Activated naive CD4-positive, alpha-beta T cell (primary cell): ENCODE measurements at places on chromosomes 1 and 21.

GRCh38 chr1:53462193-53462592 lies 3.0 kb downstream of the DMRTB1 start:
- no peak for DNase-seq

- no peak for DNase-seq
These were observed 161.0 kb downstream of the DHRS3 start for GRCh38 chr1:12456979-12457378.

DNA sequence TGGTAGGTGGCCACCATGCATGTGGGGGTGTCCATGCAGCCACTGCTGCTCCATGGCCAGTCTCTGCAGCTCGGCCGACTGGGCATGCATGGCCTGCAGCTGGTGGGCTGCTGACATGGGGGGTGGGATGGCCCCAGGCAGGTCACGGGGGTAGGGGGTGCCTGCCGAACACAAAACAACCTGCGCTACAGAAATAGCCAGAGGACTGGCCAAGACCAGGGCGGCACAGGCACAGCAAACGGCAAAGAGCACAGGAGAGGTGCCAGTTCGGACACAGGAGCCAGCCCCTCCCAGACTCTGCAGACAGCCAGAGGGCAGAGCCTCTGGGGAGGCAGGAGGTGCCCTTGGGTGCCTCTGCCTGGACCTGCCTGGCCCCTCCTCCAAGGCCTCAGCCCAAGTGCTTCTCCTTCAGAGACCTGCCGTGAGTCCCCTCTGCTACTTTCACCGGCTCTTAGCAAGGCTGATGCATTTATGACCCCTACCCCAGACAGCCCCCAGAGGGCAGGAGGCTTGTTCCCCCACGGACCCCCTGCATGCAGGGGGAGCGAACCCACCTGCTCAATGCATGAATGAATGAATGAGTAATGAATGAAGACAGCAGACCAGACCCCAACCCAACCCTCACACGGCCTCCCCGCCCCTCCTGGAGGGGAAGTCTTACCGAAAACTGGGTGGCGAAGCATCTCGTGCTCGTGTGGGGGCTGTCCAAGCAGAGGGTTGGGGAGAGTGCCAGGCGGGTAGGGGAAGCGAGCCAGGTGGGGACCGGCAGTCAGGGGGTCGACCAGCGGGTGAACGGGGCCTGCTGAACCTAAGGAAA lies 37.7 kb downstream of the SLC45A1 start:
- DNase-seq = no peak

DNA sequence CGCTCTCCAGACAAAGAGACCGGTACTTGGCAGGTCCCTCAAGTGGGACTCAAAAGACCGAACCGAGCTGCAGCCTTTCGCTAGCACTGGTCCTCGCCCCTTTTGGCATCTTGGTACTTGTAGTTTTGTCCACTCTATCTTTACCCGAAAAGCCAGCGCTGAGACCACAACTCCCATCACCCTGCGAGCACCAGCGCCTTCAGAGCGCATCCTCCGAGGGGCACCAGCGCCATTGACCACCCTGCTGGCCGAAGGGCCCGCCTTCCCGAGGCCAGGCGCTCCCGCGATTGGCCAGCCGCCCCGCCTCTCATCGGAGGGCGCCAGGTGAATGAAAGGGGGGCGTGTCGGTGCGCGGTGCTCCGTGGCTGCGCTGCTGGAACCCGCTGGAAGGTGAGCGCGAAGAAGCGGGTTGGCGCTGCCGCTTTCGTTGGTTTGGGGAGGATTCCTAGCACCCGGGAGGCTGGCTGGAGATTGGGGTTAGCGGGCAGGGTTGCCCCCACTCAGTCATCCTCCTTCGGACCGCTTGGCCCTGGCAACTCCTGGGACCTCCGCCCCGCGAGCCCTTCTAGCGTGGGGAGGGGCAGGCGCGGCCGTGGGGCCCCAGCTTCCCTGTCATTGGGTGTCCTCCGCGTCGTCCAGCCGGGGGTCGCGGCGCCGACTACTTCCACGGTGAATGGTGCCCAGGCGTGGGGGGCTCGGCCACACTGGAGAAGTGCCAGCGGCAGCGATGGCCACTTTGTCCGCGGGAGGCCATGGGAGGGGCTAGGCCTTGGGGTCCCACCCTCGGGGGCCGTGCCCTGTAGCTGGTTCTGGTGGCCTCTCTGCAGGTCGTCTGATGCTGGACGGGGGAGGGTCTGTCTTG lies at the start of gene ZBTB8B:
TSS of gene ZBTB8B (plus strand) at position 357 of the 862 bp plus-strand sequence. CDS start 5,553 bp downstream, outside the sequence.
- no peak for DNase-seq

DNA sequence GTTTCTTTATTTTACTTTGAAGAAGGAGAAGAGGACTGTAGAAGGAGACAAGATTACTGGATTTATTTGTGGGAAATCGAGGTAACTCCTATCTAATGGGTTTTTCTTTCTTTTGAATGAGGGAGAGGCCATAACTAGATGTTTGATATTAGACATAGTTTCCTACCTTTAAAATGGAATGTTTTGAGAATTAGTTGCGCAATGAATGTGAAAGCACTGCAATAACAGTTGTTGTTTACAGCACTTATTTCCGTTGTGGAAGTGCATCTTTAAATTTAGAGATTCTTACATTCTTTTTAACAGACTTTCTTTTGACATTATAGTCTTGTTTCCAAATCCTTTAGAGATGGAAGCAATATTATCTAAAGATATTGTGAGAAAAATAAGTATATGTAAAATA lies 229.0 kb downstream of the SRGAP2C start:
- no peak for DNase-seq

DNA sequence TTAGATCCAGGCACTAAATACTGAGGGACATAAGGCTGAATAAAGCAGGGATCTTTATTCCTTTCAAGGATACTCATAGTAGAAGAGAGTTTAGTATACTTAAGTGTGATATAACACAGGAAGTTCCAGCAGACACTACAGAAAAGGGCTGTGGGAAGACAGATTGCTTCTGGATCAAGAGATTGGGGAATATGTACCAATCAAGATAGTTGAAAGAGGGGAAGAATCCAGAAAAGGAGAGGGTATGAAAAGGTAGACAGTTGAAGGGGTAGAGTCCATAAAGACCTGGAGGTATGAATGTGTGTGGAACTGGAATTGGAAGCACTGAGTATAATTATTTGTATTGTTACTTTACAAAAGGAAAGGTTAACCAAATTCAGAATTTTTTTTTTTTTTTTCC lies 2.4 kb downstream of the RPS6KC1 start:
- no peak for DNase-seq

DNA sequence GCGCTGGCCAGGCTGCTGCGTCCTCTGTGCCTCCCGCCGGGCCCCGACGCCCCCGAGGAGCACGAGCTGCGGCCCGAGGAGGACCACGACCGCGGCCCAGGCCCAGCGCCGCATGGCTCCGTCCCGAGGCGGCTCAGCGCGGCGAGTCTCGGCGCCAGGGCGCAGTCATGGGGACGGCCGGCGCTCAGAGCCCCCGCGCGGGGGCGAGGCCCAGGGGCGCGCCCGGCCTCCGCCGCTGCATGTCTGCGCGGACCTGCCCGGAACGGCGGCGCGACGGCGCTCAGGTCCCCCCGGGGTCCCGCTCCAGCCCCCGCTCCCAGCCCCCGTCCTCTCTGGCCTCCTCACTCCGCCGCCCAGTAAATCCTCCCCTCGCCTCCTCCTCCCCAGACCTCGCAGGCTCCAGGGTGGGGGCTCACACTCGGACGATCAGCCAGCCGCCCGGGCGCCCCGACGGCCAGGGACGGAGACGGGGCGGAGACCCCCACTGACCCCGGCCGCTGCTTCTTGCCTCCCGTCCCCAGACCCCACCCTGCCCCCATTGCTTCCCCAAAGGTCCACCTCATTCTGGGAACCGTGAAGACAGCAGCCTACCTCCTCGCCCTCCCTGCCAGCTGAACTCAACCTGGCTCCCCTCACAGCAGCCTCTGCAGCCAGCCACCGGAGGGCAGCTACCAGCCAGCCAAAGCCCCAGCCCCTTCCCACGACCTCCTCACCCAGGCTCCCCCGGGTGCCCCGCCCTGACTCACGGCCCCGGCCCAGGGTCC lies at the start of gene C1QTNF12:
TSS of gene C1QTNF12 (minus strand) at position 146 of the 764 bp plus-strand sequence. CDS start at position 114, 32 bp downstream.
- no peak for DNase-seq

- DNase-seq = no peak
These were observed 2.4 kb upstream of the ZRANB2 start for GRCh38 chr1:71083271-71083670.

GRCh38 chr21:19855522-19855921 lies 1142.7 kb upstream of the NCAM2 start:
- no peak for DNase-seq

DNA sequence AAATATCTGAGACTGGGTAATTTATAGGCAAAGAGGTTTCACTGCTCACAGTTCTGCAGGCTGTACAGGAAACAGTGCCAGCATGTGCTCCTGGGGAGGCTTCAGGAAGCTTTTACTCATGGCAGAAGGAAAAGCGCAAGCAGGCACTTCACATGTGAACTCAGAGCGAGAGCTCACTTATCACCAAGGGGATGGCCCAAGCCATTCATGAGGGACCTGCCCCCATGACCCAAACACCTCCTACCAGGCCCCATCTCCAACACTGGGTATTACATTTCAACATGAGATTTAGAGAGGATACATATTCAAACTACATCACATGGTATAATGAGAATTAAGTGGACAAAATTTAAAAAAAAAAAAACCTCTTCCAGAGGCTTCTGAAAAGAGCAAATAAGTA lies 13.7 kb downstream of the WASF2 start:
- no peak for DNase-seq

DNA sequence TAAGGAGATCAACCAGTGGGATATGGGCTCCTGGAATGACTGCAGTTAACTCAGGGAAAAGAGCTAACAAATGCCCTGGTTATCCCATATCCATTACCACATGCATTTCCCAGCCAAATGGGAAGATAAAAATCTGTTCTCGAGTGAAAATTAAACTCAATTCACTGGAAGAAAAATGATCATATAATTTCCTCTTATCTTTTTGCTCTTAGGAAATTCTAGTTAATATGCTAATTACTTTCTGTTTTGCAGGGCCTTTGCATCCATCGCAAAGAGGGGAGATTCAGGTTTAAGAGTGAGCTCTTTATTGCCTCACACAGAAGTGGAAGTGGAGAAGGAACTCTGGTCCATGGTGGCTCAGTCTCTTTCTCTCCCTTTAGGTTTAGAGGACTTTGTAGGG lies 3.9 kb upstream of the IL24 start:
- no peak for DNase-seq

GRCh38 chr1:229035054-229035747 lies 235.7 kb upstream of the RAB4A start:
- DNase-seq = no peak

GRCh38 chr1:41802532-41803501 lies 115.9 kb downstream of the HIVEP3 start:
- DNase-seq = no peak

DNA sequence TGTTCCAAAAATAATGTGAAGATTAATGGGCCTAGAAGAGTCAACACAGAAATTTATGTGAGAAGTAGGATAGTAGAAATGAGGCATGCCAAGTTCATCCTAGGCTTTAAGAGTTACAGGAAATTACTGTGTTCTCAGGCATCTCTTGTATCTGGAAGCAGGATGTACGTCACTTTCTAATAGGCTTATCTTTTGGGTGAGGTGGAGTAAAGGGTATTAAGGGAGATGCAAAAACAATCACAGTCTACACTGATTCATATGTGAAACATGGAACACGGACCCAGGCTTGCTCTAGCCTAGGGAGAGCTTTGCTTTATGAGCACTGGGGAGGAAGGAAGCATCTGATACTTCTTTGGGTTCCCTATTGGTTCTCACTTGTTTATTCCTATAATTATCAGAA lies 84.5 kb upstream of the RGS4 start:
- DNase-seq = no peak

DNA sequence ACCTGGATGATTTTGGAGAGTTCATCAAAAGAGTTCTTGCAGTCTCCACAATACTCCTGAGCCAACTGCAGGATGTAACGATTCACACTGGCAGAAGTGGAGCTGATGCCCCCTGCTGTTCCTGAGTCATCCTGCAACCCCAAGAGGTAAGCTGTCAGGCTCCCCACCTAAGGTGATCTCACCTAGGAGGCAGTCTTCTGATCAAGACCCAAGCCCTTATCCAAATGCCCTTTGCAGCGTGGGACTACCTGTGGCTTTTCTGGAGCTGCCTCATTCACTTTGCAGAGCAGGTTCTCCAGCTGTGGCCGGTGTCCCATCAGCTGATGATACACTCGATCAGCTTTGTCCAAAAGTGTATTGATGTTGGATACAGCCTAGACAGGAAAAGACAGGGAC lies 96.4 kb downstream of the UBR4 start:
- no peak for DNase-seq

- DNase-seq = no peak
These were observed 1.0 kb downstream of the IQGAP3 start for GRCh38 chr1:156571261-156571852.

- no peak for DNase-seq
These were observed 8.7 kb upstream of the CBR3 start for GRCh38 chr21:36126208-36126565.

DNA sequence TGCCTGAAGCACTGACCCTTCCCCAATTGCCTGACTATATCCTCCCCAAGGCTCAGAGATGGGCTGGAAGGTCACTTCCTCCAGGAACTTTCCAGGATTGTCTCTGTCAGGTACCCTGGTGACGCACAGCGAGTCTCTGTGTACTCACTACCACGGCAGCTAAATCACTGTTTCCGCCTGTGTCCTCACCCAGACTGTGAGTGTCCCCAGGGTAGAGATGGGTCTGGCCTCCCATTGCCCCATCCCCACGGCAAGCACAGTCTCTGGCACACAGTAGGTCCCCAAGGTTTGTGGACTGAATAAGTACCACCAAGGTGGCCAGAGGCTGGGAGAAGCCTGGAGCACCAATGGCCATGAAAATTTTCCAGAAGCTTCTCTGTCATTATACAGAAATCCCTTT lies 93.8 kb upstream of the RUNX3 start:
- DNase-seq = no peak

DNA sequence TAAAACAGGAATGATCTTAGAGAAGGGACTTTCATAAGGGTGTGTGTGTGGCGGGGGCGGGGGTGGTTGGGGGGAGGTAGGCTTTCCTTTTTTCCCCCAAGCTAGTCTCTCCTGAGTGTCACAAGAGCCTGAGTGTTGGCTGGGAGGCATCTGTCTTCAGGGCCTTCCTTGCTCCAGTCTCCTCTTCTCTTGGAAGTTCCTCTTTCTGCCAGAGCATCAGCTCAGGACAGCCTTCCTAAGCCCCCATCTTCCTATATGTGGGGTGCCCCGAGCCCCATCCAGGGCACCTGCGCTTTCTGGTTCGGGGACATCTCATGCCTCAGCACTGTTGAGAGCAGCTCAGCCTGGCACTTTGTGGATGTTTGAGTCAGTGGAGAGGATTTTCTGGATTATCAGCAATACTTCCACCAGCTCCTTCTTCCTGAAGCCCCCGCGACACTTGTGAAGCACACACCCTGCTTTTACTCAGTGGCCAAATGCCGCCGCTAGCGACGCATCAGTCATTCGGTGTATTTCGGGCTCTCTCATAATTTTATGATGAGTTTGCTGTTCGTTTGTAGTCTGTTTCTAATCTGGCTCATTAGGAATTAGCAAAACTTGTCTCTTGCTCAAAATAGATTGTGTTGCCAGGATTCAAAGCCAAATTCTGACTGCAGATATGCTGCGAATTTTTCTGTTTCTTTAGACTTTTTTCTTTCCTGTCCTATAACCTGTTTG lies 61.7 kb downstream of the GALNT2 start:
- no peak for DNase-seq
